Iris pigment epithelial cell (primary cell): ENCODE measurements at places on chromosomes 2 and 18.

DNA sequence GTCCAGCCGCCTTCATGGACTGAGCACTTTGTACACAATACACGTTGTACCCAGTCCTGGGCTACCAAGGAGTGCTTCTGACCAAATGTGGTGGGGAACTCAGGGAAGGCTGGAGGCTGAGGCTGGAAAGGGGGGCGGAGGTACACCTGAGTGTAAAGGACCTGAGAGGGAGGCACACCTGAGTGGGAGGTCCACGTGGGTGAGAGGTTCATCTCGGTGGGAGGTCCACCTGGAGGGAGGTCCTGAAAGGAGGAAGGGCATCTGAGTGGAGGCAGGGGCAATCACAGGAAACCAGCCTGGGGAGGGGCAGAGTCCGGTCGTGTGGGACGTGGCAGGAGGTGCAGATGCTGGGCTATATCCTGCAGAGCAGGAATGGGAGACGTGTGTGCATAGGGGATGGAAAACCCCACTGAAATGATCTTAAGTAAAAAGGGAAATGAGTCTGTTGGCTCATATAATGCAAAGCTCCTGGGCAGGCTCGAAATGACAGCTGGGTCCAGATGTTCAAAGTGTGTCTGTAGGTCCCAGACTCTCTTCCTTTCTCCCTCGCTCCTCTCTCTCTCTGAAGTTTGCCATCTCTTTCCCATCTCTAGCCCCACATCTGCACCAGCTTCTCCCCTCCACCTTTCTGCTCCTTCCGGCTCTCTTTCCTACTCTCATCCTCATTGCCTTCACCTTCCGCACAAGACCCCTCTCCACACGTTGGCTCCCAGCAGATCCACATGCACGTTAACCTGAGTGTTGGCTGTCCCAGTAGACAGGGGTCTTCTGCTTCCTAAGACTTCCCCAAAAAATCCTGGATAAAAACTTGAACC lies 137.7 kb downstream of the PXDN start:
- no peak for DNase-seq

GRCh38 chr2:197657562-197657961 lies 17.8 kb downstream of the RFTN2 start:
- DNase-seq = no peak

DNA sequence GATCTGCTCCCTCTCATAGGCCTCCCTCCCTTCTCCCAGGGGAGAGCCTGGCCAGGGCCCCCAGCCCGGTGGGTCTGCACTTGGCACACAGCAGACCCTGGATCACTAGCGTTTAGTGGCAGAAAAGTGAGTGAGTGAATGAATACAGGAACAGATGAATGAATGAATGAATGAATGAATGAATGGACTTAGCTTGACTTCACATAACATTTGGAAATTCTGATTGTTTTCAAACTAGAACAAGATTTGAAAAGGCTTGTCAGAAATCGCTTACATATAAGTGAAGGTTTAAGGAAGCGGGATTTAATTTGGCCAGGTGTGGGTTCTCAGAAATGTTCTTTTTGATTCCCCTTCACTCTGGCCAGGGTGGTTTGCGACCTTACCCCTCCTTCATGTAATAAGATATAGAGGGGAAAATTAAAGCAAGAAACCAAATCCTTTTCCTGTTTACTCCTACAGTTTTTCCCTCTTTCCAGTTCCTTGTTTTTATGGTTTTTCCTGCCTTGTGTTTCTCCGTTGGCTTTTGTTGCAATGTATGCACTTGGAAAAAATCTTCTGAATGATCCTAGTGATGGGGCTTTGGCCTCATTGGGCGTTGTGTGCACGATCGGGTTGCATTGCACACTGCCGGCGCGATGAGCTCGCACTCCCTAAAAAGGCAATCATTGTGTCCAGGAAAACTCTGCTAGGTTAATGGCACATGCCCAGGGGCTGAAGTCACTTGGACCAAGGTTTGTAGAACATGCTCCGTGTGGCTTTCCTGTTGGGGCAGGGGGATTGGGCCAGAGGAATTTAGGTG lies 16.4 kb downstream of the LRRFIP1 start:
- no peak for DNase-seq

DNA sequence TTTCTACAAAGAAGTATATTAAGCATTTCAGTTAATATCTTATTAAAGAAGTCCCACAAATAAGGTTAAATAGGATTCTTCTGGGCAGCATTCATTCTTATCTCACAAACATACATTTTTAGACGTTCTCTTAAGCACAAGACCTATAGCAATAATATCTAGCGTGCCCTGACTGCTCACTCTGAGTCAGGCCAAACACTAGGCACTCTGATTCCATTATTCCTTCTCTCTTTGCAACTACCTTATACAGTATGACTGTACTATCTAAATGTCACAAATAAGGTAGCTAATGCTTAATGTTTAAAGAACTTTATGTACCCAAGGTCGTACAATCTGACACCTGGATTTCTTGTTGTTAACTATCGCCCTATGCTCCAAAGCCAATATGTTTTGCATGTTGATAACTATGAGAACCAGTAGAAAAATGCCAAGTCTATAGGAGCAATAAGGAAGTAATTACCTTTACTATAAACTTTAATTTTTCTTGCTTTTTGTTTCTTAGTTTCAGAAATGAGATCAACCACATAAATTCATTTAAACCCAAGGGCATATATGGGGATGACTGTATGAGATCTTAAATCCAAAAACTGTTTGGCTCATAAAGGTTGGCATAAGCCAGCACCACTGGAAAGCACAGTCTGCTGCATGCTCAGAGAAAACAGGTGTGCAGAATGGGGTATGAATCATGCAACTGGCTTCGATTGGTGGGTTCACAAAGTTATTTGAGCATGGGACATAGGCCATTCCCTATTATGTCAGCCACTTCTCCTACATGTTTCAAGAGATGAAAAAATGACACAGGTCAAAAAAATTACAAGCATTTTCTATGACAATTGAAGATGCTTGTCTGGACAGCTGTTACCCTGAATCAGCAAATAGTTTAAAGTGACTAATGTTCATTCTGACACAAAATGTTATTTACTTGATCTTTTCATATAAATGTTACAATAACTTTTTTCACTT lies 352.0 kb downstream of the IRS1 start:
- DNase-seq = peak; percentile 62

DNA sequence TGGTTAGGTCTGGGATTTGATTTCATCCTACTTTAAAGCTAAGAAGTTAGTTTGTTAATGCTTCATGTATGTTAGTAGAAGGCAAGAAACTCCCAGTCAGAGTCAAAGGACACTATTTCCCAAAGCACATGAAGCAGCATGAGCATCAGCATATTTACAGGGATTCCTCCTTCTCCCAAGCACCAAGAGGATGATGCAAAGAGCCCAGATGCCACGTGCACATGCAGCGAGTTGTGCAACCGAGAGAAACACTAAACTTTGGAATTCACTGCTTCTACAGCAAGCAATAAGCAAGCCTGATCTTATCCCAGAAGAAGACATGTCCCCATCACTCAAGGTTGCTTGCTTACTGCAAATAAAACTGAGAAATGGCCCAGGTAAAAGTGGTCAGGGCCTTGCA lies 32.5 kb downstream of the CPO start:
- peak; percentile 61 for DNase-seq

DNA sequence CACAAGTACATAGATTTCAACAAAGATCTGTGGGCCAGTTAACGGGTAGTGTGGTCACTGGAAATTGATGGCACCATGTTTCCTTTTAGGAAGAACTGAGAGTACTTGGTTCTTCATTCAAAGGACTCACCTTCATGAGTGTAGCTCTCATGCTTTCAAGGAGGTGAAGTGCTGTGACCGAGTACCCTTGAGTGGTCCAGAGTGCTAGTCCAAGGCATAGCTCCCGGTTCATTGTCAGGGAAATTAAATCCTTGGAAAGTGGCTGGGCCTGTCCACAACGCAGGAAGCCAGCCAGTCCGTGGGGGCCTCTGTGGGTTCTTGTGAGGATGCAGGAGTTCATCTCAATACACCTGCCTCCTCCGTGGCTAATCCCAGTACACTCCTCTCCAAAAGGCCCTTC lies 295.1 kb downstream of the GALR1 start:
- no peak for DNase-seq

GRCh38 chr2:219327719-219328118 lies 4.8 kb downstream of the RESP18 start:
- no peak for DNase-seq

DNA sequence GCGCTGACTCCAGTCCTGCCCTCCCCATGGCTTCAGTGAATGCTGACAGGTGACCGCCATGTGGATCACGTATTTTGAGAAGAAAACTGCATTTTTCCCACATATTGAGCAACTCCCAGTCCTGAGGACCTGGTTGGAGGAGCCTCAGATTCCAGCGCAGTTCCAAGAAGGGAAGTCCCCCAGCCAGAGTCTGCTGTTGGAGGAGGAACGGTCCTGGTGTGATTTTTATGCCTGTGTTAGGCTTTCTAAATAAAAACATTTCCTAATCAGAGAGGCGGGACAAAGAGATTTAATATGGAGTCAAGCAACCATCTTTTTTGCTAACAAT lies 32.3 kb upstream of the COL6A3 start:
- no peak for DNase-seq
